ENCODE measurements at places on chromosomes 13 and 19.

GRCh38 chr13:78875792-78876580 is 217.0 kb upstream of the OBI1 start:
- DNase-seq = no peak

- no peak for DNase-seq
These were observed at the start of gene RNF225 for GRCh38 chr19:58395220-58395978. Gene RNF225 (plus strand): TSS chr19:58395656. CDS start chr19:58396090, 434 bp downstream.

GRCh38 chr13:79631051-79631659 is 150.2 kb downstream of the NDFIP2 start:
- DNase-seq = no peak

- no peak for DNase-seq
These were observed 1.4 kb downstream of the FFAR1 start for GRCh38 chr19:35348911-35349611.

- DNase-seq = no peak
These were observed 536.0 kb downstream of the MYO16 start for GRCh38 chr13:109165417-109165904.

DNA sequence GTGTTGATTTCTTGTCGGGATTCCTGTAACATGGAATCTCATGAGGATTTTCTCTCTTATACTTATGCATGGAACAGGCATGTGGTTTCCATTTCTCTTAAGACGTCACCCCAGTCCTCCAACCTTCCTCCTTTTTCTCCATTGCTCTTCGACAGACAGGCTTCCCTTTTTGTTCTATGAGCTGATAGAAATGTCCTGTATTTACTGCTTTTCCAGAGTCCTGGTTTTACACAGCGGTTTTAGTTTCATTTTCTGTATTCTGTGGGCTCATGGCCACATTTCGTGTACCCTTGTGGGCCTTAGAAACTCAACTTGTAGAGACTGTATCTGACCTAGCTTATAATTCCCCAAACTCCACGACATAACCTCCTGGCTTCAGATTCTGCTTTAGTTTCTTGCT is 113.1 kb downstream of the PAN3 start:
- DNase-seq = no peak

DNA sequence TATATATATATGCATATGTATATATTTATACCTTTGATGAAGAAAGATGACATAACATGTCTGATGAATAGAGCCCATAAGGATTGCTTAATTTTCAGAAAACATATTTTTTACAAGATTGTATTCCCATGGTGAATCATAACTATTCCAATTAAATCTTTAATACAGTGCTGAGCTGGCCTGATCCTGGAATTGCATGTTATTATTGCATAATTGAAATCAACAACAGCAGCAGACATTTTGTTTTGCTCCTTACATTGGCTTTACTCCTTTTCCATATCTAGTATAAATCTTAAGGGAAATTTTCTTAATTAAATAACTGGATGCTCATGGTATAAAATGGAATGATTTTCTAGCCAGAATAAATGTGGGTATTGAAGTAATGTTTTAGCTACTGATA is 22.0 kb downstream of the POSTN start:
- DNase-seq = no peak

DNA sequence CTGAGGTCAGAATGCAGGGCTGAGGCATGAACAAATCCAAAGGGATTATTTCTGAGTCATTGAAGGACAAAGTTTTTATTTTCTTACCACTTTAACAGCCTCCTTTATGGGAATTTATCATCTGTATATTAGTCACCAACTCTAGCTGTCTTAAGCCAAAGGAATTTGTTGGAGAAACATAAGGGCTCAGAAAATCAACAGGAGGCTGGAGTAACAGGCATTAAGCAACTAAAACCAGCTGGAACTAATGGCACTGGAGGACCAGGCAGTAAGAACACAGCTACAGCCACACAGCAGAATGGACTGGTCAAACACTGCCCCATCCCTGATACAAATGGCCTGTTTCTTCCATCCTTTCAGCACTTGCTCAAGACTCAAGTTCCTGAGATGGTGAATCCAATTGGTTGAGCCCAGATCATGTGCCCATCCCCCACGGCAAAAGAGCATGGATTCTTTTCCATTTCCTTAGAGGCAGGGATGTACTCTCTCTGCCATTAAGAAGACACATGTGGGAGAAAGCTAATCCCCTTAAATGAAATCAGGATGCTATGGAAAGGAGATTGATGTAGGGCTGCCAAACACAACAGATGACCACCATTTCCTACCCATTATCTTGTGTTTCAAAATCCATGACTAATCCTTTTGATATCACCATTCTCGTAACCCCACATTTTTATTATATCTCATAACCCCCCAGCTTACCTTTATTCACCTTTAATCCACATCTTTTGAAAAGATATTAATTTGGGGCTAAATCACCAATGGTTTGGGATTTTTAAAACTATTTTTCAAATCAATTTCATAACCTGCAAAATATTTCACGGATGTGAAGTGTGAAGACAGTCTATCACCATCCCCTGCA is 157.0 kb upstream of the FNDC3A start:
- no peak for DNase-seq

- no peak for DNase-seq
These were observed 46.2 kb downstream of the ACTN4 start for GRCh38 chr19:38693380-38694223.

DNA sequence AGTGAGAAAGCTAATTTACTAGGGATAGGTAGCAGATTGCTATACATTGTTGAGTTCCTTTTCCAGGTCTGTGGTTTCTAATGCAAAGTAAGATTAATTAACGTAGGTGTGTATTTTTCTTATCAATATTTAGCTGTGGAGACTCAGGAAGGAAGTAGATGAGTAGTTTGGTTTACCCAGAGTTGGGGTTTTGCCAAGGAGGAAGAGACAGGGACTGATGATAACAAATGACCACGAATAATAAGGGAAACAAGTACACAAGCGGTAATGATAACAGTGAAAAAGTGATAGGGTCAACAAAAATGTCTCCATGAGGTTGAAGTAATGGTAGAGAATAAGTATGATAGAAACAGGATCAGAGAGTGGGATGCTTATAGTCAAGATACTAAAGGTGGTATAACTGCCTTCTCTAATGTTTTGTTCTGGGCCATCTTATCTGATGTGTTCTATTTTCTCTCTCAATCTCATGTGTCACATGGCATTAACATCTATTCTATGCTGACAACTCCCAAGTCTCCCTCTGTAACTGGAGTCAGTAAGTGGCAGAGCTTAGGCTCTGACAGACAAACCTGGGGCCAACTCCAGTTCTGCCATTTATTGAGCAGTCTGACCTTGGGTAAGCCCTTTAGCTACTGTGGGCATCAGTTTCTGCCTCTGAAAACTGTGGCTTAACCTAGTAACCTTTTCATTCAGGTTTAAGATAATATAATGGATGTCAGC is 8.8 kb downstream of the OBI1 start:
- no peak for DNase-seq

- DNase-seq = no peak
These were observed 77.7 kb upstream of the MYO16 start for GRCh38 chr13:108551674-108552073.

GRCh38 chr19:53333066-53333462 is 485 bp upstream of the ZNF845 start:
- DNase-seq = peak; percentile 12

- no peak for DNase-seq
These were observed 446.4 kb downstream of the DCT start for GRCh38 chr13:94033098-94033497.

DNA sequence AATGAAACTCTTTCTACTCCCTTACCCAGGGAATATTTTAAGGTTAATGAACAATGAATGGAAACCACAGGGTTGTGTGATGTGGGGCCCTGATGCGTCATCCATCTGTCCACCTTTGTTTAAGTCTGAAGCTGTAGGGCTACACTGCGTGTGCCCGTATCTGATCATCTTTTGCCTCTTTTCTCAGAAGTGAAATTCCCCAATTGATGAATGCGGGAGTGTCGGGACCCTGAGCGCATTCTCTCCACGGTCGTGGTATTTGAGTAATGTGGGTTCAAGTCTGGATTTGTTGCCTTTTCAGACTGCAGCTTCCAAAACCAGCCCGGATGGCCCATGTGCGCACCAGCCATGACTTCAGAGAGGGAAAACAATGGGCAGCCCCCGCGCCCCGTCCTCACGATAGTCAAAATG is 112.3 kb downstream of the COL4A2 start:
- DNase-seq = no peak

DNA sequence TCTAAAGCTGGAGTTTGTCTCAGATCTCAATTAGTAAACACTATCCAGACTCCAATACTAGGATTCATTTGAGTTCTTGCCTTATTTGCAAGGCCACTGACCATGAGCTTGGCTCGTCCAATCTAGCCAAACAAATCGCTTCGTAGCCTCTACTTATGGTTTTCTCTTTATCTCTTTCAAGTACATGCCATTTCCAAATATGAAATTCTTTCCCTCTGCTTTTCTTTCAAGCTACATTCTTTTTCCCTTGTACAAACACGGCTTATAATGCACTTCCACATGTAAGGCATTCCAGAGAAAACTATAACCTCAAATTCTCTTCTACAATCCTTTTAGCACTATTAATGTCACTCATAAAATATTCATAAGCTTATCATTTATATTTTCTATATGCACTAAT is 10.9 kb upstream of the N4BP2L1 start:
- DNase-seq = no peak

- DNase-seq = no peak
These were observed 502.3 kb downstream of the KCTD12 start for GRCh38 chr13:76383676-76384461.

- no peak for DNase-seq
These were observed 34.8 kb upstream of the TMEM255B start for GRCh38 chr13:113724016-113724758.

DNA sequence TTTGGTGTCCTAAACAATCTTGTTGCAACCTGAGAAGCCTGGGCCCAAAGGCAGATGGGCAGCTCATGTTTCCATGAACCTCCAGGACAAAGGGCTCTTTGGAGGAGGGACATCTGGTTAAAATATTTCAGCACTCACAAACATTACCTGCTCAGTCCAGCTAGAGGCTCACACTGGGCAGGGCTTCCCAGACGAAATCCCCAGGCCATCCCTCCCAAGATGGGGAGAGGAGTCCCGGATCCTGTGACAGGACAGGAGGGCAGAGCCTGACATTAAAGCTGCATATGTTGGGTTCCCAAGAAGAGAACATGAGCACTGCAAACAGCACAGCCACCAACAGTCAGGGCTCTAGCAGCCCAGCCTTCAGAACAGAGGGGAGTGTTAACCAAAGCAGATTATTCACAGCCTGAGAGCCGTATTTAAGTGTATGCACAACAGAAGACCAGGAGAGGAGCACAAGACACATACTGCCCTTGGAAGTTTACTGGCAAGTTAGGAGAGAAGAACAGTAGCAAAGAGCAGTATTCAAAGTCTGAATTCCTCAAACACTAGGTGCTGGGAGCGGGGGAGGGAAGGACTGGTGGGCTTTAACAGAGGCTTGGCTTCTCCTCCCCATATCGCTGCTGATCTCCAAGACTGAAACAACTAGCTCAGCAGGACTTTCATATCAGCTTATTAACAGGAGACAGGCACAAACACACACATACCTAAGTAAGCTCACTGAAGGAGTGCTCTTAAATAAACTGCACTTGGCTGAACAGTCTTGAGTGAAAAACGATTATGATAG is 12.3 kb downstream of the ATP7B start:
- no peak for DNase-seq

- no peak for DNase-seq
These were observed 11.8 kb upstream of the ERFL start for GRCh38 chr19:41939861-41940730.

- DNase-seq = no peak
These were observed 74.0 kb downstream of the CAB39L start for GRCh38 chr13:49369866-49370265.

- DNase-seq = no peak
These were observed at the start of gene PRRG2 for GRCh38 chr19:49581007-49581508. Gene PRRG2 (plus strand): TSS chr19:49581316. CDS start chr19:49583220, 1,904 bp downstream.

All from activated naive CD4-positive, alpha-beta T cell (primary cell).